Renal cortical epithelial cell (primary cell): ENCODE measurements at places on chromosomes 5 and 9. TPM values are rescaled to one million over a fixed set of nuclear protein-coding genes. Genes with fewer than 3 reads are reported as not detected.

- no peak for DNase-seq
Measured at GRCh38 chr9:102206432-102206831, 468.0 kb upstream of the GRIN3A start.

- no peak for DNase-seq
Measured at GRCh38 chr5:140480310-140481014, 67.0 kb upstream of the EIF4EBP3 start.

The CTNND2 gene
- not detected in 2 replicates for total RNA-seq

DNA sequence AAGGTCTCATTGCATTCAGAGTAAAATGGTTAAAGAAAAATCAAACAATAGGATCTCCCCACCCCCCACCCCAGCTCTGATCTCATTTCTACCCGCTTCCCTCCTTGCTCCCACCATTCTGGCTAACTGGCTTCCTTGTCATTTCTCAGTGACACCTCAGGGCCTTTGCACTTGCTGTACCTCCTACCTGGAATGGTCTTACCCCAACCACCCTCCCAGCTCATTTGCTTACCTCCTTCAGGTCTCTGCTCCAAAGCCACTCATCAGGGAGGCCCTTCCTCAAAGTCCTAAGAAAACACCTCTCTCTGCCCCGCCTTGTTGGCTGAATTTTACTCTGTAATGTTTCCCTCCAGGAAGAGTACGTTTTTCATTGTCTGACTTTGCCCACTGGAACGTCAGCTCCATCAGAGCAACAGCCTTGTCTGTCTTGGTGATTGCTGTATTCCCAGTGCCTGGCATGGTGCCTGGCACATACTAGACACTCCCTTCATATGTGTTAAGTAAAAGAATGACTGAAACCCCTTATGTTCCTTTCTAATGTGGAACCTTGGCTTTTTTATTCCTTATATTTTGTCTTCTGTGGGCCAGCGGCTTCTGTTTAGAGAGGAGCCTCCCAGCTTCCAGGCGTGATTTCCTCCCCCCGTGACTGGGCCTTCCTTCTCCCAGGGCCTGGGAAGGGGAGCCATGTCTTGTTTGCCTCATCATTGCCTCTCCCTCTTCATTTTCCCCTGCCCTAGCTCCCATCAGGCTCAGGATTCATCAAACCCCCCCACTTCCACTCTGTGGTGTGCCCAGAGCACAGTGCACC lies 26.9 kb downstream of the NEURL1B start:
- DNase-seq = no peak

The ORM2 gene
- not detected in 2 replicates for total RNA-seq

The GARNL3 gene
- 9.0 and 13.9 TPM in 2 replicates for total RNA-seq

GRCh38 chr5:75711151-75711550 lies 6.1 kb downstream of the POC5 start:
- DNase-seq = no peak

DNA sequence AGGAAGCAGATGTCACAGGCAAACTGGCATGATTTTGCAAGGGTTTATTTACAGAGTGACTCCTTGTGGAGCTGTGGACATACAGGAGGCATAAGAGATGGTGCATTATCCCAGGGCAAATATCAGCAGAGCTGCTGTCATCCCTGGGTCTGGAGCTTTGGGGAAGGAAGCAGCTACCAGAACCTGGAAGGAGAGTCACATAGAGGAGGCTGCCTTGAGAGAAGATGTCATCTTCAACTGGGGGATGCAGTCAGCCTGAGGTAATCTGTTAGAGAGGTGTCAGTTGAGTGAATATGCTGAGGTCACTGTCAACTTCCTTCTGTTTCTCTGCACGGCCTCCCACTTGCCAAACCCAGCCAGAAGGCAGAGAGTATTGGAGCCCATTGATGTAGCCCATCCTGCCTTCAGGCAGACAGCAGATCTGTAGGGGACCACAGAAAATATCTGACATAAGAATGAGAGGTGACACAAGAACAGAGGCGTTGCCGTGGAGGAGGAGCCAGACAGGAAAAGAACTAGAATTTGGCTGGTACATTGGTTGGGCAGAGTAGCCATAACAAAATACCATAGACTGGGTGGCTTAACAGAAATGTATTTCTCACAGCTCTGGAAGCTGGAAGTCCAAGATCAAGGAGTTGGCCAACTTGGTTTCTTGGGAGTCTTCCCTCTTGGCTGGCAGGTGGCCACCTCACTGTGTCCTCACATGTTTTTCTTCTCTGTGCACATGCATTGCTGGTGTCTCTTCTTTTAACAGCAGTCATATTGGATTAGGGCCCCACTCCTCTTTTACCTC lies 102.8 kb downstream of the SNX18 start:
- no peak for DNase-seq

GRCh38 chr5:10704949-10705621 lies 55.9 kb downstream of the DAP start:
- peak; percentile 80 for DNase-seq

The MEGF10 gene
- total RNA-seq = 0.10 TPM in 1 of 2 replicates, not detected in the other

DNA sequence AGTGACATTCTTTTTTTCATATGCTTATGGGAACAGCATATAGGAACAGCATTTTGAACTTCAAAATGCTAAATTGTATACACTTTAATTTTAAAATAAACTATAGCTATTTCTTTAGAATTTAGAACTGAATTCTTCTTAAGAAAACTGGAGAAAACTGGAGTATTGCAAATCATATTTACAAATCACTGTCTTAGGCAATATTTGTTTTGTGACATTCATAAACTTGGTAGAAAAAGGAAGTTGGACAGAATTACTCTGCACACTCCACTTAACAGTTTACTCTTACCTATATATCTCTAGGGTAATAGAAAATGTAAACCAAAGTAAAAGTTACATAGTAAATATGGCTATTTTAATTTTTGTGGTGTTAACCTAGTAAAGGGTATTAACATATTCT lies 3.1 kb downstream of the DMRTA1 start:
- DNase-seq = no peak

DNA sequence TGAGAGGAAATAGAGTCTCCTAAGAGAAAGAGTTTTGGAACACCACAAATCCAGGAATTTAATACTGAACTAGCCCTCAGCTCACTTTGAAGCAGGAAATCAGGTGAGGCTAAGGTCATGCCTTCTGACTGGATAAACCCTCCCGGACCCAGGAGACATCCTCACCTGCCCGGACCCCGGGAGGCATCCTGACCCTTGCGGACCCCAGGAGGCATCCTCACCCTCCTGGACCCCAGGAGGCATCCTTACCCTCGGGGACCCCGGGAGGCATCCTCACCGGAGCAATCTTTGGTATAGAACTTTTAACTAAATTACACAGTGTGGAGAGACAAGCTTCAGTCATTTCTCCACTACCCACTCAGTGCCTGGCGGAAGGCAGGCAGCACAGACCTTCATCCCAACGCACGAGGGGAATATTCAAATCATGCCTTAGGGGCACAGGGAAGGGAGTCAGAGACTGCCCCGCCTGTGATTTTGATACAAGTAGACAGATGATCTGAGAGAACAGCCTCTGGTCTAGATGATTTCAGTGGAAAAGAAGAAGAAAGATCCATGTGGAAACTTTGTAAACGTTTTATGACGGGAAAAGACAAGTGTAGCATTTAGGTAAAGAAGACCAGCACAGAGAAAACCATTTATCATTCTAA lies 21.3 kb downstream of the STXBP1 start:
- no peak for DNase-seq

DNA sequence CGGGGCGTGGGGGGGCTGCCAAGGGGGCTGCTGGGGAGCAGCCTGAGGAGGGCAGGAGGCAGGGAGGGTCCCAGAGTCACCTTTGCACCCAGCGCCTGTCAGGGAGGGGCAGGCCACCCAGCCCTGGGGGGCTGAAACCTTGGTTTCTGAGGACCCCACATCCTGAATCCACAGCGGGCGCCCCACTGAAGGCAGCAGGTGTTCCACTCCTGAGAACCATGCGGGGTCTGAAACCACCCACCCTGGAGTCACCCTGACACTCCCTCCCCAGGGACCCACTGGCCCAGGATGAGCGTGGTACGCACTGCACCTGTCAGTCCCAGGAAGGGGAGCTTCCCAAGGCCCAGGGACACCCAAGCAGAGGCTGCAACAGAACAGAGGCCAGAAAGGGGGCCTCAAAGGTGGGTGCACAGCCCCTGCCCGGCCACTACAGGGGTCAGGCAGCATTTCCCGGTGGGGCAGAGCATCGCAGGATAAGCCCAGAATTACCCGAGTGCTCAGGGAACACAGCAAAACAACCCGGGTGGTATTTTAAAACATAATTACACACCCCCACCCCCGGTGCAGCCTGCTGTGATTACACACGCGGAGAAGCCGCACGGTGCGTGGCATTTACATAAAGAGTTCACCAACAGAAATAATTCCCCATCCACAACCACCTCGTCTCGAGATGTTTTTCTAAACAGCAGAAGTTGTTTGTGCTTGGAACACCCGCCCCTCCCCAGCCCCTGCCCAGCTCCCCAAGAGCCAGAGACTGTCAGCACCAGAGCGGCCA lies 57.3 kb upstream of the UBAC1 start:
- DNase-seq = no peak

DNA sequence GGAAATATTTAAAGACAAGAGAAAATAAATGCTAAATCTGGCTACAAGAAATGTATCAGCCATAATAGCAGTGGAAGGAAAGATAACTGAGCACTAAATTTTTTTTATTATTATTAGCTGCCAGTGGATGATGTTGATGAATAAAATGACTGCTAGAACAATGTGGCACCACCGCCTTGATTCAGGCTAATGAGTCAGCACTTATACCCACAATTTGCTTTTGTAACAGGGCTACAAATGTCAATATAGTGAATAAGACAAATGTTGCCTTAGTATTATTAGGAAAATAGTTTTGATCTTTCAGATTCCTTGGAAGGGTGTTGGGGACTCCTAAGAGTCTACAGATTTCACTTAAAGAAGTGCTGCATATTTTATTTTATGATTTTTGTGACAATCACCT lies 555.2 kb upstream of the GRAMD2B start:
- DNase-seq = peak; percentile 20

DNA sequence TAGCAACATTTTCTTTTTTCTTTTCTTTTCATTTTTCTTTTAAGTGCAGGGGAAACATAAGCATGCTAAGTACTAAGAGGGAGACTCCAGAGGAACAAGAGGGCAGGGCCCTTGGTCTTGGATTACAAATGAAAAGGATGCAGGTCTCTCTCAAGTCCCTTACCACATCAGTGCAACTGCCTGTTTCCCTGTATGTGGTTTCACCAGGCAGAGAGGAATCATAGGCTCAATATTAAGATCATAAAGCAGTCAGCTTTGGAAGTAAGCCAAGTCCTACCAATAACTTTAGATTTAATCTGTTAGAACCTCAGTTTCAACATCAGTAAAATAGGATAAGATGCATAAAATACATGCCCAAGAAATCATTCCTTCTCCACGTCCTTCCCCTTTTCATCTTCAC lies 422.7 kb upstream of the PAPPA start:
- DNase-seq = no peak
